ENCODE measurements at places on chromosomes 16 and 17.

GRCh38 chr17:81397314-81398175 lies 2.3 kb downstream of the BAHCC1 start:
- DNase-seq: no peak

GRCh38 chr17:27949304-27949703 lies 56.1 kb upstream of the LYRM9 start:
- no peak for DNase-seq

GRCh38 chr17:49978501-49978900 lies 9.5 kb downstream of the DLX4 start:
- no peak for DNase-seq

DNA sequence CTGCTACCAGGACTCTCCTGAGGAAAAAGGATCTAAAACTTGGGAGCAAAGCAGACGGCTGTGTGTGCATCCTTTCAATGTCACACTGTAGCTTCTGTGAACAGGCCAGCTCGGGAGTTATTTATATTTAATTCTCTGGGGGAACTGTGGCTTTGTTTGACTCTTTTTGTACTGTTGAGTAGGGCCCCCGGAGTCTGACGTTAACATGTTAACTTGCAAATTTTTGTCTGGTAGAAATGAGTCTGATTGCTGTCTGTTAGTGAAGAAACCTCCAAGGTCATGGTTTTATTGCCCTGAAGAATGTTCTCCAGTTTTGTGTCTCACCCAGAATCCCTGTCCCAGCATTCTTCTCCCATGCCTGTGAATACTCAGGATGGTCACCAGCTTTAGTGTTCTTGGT lies 14.2 kb upstream of the KCNG4 start:
- no peak for DNase-seq

DNA sequence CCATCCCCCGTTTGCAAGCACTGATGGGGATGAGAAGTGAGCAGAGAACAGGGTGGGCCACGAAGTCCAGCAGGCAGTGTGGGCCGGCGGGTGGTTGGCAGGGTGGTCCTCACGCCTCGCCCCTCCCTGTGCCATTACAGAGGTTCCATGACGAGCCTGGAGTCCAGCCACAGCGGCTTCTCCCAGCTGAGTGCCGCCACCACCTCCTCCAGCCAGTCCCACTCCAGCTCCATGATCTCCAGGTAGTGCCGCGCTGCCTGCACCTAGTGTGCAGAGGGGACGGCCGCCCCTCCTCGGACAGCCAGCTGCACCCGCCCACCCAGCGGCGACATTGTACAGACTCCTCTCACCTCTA lies 73.0 kb downstream of the SEC14L1 start:
- DNase-seq: no peak

DNA sequence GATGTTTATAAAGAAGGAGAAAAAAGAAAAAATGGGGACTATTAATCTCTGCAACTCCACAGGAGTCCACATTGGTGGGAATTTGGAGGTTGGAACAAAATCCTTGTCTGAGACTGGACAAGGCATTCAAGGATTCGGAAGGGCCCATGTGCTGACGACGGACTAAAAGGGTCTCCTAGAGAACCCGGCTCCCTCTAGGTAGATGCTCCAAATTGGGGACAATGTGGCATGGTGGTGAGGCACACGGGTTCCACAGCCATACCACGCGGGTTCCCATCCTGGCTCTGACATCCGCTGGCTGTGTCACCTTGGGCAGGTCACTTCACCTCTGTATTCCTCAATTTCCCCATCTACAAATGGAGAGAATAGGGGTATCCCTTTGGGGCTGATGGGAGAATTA lies 227.4 kb downstream of the C16orf78 start:
- DNase-seq: peak; percentile 75

GRCh38 chr16:54846766-54847165 lies 83.9 kb upstream of the IRX5 start:
- DNase-seq: no peak

Data from vagina (tissue), 2 donors.